ENCODE measurements at places on chromosomes 2 and 18.

DNA sequence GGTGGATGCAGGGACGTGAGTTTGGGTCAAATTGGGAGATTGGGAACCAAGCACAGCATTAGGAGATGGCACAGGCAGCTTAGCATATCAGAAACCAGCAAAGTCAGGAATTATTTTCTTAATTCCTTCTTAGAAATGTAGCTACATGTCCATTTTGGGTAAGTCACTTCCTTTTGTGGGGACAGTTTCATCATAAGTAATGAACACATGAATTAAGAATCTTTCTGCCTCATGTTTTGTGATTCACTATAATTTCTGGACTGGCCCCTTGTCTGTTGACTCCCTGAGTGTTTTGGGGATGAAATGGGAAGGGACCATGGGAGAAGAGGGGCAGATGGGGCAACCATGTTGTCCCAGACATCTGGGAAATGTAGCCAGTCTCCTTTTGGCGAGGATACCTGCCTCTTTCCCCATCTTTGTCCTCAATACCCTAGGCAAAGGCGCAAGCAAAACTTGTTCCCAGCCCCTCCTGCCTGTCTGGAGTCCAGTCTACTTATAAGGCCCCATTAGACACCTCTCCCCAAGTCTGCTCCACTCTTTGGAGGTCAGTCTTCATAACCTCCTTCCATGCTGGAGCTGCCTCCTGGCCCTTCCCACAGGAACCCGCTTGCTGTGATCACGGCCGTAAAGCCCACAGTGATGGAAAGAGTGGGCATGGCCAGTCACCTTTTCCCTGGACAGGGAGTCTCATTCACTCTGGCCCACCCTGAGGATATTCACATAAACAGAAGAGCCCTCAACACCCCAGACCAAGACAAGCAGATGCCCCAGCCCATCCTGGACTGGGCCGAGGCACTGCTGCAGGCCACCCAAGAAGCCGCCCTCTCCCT, 25.7 kb downstream of the MTHFD2 start:
- no peak for DNase-seq

DNA sequence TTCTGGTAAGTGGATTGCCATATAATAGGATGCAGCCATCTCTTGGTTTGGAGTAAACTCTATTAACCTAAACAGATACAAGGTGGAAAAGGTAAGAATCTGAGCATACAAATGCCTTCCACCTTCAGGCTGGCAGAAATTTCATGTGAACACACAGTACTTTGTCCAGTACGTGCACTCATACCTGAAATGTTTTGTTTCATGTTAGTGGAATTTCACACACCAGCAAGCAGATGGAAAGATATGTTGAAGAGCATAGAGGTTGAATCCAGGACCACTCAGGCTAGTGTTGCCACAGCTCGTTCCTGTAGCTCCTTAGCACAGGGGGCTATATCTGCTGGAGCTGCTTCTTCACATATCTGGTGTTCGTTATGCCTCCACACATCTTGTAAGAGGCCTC, 34.0 kb downstream of the CRIM1 start:
- no peak for DNase-seq

DNA sequence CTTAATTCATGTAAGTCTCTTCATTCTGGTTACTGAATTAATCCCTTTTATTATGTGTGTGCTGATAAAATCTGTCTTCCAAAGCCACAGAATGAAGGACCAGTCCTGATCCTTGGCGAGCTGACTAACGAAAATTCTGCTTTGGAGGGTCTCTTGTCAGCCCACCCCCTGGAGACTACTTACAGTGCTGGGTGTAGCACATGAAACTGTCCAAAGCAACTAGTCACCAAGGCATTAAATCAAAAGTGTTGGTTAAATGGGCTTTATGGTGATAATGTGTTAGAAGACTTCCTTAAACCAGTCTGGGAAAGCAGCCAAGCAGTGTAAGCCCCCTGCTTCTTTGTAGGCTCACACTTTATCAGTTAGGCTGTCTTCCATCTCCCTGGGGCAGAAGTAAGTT, 420.2 kb downstream of the SUCLG1 start:
- DNase-seq = no peak

DNA sequence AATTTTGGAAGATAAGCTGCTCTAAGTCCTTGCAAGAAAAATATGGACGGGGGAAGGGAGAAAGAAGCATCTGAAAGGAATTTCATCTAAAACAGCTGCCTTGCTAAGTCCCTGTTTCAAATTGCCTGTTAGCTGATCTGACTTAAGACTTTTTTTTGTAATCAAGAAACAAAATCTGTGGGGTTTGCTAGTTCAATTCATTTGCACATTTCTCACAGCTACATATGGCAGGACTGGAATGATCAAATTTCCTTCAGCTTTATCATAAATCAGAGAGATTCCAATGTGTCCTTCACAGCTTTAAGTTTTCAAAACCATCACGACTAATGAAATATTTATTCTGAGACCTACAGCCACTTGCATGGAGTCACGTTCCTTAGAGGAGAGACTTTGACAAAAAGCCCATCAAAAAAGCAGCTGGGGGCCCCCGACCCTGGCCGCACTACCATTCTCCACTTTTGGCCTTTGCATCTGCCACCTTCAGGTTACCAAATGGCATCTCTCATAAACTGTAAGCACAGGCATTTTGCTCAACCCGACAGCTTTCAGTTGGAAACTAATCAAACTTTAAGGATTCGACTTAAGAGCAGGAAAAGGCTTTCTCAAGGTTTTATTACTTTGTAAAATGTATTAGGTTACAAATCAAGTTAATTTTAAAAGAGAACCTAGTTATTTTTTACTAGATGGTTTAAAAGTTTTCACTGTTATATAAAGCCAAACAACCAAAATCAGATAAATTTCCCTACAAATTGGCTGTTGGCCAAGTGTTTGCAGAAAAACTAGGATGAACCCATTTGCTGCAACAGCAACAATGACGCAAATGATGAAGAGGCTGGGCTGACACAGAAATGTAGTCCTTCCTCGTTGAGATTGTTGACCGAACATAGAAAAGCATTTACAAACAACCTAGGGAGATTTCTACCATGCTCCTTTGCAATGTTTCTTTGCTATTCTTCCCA, 100.4 kb upstream of the RND3 start:
- DNase-seq = no peak

DNA sequence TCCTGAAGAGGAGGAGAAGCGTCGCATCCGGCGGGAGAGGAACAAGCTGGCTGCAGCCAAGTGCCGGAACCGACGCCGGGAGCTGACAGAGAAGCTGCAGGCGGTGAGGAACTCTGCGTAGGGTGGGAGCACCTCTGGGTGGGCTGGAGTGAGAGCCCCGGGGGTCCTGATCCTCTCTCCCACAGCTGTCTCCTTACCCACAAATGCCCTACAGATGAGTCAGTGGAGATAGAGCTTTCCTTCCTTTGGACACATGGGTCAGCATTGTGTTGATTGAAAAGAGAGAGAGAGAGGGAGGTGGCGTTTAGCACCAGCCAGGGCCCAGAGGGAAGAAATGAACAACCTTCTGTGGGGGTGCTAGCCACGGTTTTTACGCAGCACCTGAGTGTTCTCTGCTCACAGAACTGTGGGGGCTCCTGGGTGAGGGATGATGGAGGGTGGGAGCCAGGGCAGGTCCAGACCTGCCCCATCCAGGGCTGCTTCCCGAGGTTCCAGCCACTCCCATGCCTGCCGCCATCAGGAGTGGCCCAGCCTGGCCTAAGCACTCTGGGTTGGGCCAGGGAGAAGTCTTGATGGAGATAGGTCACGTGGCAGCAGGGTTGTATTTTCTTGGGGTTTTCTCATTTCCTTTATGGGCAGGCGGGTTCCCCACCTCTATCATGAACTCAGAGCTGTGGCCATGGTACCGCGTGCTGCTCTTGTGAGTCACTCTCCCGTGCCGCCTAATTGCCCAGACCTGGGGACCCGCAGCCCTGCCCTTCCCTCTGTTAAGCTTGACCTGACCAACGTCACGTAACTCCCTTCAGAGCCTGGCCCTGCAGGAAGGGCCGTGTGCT, 16.3 kb downstream of the FOSL2 start:
- no peak for DNase-seq

DNA sequence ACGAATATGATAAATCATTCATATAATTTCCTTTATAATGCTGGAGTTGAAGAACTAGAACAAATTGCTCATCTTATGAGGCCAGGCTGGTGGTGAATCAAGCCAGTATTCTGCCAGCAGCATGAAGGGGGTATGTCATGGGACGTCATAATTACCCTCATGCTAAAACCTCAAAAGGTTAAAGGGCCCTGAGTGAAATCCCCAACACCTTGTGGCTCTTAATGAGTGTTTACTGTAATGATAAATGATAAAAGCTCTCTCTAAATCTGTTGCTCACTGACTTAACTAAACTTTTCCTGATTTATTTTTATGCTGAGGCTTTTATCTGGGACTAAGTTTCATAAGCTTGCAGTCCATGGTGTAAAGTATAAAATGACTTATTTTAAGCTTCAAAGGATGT, 18.3 kb upstream of the NEDD4L start:
- no peak for DNase-seq

DNA sequence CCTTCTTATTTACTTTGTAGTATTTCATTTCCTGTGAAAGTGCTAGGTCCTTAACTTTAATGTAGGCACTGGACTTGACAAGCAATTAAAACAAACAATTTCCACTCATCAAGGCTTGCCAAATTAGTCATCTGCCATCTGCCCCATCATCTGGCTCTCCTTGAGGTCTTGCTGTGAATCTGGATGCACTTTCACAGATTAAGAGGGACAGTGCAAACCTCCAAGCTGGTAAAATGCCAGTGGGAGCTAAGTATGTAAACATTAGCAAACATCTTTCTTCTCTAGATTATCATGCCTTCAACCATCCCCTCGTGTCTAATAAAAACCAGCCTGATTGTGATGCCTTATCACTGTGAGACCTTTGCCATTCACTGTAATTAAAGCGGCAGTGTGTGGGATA, 402.9 kb downstream of the ERBB4 start:
- peak; percentile 97 for DNase-seq

- no peak for DNase-seq
These were observed 283.6 kb upstream of the GYPC start for GRCh38 chr2:126372406-126372805.

GRCh38 chr2:235841863-235842262, 326.3 kb downstream of the GBX2 start:
- DNase-seq = no peak

DNA sequence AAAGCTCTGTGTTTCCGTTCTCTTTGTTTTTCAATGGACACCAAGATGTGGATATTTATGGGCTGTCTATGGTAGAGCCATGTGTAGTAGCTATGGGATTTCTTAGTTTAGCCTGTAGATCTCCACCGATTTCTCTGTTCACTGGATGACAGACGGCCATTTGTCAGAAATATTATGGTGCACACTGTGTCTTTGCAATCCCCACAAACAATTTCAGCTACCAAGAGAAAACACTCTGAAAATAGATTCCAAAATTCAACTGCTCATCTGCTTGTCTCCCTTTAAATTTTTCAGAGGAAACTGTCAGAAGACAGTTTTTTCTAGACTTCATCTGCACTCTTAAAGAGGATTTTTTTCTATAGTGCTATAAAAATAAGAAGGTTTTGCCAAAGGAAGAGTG, 166.8 kb downstream of the CD226 start:
- no peak for DNase-seq

DNA sequence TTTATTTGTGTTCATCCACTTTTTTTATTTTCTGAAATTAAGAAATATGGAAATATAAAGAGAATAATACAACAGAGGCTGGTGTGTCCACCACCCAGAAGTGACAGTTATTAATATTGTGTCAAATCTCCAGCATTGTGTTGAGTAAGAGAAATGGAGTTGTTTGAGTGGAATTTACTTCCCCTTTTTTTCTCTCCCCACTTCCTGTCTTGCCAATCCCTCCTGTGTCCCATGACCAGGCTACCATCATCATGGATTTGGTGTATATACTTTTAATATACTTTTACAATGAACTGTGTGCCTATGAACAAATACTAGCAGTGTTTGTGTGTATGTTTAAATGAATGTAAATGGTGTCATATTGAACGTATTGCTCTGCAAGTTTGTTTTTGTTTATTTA, 276.9 kb upstream of the SKOR2 start:
- no peak for DNase-seq

GRCh38 chr2:77588438-77588837, 66.3 kb upstream of the LRRTM4 start:
- no peak for DNase-seq

DNA sequence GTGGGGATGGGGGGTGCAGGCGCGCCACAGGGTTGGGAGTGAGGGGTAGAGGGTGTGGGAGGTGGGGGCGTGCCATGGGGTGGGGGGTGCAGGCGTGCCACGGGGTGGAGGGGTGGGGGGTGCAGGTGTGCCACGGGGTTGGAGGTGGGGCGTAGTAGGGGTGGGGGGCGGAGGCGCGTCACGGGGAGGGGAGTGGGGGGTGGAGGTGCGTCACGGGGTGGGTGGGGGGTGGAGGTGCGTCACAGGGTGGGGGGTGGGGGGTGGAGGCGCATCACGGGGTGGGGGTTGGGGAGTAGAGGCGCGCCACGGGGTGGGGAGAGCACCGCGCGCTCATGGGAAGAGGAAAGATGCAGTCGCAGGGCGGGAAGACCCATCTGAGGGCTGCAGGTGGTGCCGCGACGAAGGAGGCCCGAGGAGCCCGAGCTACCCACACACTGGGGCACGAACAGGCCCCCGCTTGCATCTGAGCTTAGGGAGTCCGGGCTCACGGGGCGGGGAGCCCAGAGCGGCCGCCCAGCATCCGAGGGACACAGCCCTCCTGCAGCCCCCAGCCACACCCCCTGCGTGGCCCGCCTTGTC, 37.5 kb downstream of the SNED1 start:
- no peak for DNase-seq

DNA sequence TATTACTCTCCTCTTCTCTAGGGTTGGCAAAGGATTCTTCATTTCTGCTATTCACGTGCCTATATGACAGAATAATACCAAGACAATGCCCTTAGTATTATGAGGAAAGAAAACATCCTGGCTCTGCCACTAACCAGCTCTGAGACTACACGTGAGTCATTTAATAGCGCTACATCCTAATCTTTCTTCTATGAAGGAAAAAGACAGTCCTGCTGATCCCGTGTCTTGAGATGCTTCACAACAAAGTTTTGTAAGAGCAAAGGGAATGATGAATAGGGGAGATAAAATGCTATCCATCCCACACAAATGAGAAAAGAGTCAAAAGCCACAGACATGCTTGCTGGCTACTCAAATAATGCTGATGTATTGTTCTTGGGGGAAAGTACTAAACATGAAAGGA, 152.8 kb downstream of the PID1 start:
- DNase-seq = no peak

- no peak for DNase-seq
These were observed 1.4 kb upstream of the TTL start for GRCh38 chr2:112480530-112481049.
